NCI-H2171 (cell line): ENCODE measurements at places on chromosomes 2 and 18.

DNA sequence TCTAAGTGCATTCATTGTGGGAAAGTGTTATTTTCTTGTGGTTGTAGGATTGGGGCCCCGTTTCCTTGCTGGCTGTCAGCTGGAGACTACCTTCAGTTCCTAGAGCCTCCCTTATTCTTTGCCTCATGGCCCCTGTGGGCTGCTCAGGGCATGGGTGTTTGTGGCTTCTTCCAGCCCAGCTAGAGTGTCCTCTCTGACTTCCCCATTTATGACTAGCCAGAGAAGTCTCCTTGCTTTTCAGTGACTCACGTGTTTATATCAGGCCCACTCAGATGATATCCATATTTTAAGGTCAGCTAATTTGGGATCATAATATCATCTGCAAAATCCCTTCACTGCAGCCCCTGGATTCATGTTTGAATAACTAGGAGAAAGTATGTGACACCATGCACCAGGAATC is 62.8 kb downstream of the DTNA start:
- DNase-seq = no peak

GRCh38 chr18:48186131-48186766 is 222.9 kb downstream of the ZBTB7C start:
- no peak for DNase-seq

GRCh38 chr2:17626986-17627385 is 86.5 kb downstream of the VSNL1 start:
- no peak for DNase-seq

DNA sequence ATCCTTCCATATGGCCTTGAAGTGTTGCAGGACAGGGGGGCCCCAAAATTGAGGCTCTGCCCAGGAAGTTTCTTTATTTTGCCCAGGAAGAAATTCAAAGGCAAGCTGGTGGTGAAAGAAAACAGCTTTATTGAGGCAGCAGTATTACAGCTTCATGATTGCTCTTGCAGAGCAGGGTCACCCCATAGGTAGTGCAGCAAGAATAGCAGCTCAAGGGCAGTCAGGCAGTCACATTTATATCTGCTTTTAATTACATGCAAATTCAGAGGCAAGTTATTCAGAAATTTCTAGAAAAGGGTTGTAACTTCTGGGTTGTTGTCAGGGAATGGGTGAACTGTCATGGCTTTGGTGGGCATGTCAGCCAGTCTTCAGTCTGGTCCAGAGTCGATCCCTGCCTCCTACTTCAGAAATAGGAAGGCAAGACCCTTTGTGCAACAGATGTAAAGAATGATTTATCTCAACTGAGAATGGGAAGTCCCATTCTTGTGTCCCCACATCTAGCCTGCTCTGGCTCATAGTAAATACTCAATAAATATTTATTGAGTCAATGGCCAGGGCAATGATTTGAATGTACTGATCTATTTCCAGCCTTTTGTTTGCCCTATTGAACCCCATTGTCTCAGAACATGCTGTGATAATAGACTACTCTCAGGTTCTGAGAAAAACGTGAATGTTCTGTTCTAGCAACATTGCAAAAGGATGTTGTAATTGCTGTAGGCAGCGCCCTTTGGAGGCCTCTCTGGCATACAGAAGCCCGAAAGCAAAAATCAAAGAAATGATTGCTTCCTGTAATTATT is 129.8 kb downstream of the MYO3B start:
- DNase-seq = no peak

DNA sequence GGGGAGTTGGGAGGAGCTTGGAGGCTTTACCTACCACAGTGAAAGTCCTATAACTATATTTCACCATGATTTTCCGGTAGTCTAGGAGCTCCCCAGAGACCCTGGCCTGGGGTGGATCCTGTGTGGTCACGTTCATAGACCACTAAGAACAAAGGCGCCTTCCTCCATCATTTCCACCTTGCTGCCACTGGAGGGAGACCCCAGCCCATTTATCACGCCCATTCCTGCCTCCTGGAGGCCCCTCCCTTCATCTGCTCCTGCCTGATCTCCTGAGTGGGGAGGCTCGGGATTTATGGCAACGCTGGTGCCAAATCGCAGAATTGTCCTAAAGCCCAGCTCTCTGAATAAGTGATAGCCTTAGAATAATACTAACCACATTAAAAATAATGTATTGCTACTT is 507.6 kb upstream of the SPHKAP start:
- DNase-seq = no peak

- no peak for DNase-seq
Measured at GRCh38 chr18:23281626-23282436, 146.5 kb downstream of the CABLES1 start.

DNA sequence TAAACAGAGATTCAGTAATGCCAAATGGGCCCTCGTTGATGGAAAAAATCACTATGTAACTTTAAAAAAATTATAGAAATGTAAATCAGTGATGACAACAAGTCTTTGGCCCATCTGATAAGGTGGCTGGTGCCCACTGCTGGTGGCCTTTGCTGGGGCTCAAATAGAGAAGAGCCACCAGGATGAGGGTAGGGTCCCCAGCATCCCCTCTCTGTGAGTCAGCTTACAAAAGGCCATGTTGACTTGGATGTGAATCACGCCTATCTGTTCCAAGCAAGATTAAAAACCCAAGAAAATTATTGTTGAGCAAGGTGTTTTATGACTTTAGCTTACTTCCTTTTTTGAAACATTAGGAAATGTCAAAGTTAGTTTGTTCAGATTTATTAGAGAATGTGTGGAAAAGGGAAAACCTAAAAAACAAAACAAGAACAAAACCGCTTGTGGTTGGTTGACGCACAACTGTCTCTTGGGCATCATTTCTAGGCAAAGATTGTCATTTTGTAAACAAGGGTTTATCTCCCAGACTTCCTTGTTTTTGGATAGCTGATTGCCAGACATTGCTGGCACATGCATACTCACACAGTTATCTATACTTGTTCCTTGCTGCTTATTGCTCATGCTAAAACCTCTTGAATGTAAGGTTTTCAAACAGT is 53.7 kb upstream of the ZNF396 start:
- DNase-seq = no peak
